ENCODE measurements at places on chromosomes 4 and X. TPM values are rescaled to one million over a fixed set of nuclear protein-coding genes. Genes with fewer than 3 reads are reported as not detected.

- no peak for DNase-seq
Observed at GRCh38 chr4:1019320-1019719, 7.9 kb downstream of the FGFRL1 start.

DNA sequence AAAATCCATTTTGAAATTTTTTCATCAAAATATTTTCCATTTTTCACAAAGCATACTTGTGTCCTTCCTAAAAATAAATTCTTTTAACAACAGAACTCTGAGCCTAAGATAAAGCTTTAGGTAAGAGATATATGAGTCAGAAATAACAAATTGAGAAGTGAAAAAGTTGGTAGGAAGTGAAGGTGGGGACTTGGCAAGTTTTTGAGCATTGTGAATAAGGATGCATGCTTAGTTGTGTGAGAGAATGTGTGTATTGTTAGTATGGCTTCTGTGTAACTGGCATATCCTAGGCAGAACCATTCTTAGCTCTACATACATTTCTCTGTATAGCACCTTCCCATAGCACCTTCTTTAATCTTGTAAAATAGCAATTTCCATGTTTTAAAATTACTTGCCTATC lies 6.8 kb downstream of the ASB5 start:
- DNase-seq: no peak

DNA sequence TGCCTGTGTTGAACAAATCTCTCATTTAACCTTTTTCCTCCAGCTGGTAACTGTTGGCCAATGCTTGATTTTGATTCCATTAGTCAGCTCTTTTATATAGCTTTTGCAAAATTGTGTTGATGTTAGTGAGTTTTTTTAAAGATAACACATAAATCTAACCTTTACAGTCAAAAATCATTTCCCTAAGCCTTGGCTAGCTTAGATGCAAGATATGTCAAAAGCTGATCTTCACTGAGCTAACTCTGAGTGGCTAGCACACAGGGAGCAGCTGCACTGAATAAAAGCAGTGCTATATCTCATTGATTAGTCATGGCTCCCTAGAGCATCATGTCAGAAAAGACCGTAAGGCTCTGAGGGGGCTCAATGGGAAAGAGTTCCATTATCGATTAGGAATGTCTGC lies 78.7 kb downstream of the PPARGC1A start:
- DNase-seq: no peak

Gene SRD5A3
- total RNA-seq: 20.5 TPM

Gene XAGE1B
- total RNA-seq: not detected

DNA sequence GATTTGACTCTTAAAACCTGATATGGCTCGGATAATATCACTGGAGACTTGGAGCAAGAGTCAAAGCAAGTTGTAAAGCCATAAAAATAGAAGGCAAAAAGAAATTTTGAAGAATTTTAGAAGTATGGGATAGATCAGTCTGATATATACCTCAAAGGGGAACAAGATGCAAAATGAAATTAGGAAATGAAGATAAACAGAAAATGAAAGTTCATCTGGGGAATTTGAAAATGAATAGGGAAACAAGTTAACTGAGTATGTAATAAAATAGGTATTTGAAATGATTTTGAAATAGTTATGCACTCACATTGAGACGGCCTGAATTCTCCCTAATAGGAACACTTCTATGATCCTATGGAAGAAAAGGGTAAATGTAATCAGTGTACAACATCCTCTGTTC lies 5.7 kb downstream of the CYP2U1 start:
- peak; percentile 17 for DNase-seq

DNA sequence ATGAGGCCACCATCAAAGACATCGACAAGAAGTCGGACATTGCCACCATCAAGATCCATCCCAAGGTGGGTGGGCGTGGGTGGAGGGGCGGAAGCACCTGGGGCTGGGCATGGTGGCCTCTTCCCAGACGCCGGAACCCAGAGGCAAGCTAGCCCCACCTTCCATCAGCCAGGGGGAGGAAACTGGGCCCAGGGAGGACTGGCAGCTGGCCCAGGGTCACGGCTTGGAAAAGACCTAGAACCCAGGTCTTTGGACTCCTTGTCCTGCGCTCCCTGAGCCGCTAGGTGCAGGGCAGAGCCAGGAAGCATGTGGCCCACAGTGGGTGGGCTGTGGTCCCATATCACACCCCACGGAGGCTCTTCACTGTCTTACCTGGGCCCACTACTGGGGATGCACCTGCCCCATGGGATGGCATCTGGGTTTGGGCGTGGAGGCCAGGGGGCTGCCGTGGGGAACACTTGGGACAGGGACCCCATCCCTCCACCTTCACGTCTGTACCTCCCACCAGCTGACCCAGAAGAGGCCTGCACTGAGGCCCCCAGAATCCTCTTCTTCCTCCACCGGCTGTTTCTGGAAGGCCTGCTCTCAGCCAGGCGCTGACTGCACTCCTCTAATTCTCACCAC lies 17.3 kb downstream of the HTRA3 start:
- no peak for DNase-seq

Gene PDHA2
- total RNA-seq: not detected

- no peak for DNase-seq
Observed at GRCh38 chr4:6992728-6993677, 50.2 kb upstream of the TADA2B start.

Gene ZNF732
- not detected for total RNA-seq

GRCh38 chrX:129695535-129695934 lies 40.8 kb upstream of the APLN start:
- no peak for DNase-seq

Gene CT47B1
- not detected for total RNA-seq

DNA sequence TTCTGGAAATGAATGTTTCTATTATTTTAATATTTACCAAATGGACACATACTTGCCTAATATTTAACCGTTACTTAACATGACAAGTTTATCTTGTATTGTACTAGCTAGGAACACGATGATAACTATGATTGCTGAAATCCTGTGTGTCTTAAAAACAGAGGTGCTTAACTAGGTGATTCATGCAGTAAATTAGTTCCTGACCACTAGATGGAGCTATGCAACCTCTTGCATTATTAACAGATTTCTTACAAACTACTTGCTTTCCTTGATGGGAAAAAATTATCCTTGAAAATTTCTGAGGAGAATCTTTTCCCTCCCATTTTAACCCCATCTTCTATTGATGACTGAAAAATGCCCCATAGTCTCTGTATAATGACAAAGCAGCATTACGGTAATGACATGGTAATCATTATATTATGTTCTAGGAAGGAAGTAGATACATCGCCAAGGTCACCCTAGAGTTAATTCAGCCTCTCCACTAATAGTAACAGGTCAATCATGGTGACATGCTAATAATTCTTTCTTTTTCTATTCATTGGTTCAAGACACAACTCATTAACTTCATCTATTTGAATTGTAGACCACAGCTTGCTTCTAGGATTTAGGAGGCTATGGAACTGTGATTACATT lies 844.2 kb downstream of the RAPGEF2 start:
- peak; percentile 10 for DNase-seq

DNA sequence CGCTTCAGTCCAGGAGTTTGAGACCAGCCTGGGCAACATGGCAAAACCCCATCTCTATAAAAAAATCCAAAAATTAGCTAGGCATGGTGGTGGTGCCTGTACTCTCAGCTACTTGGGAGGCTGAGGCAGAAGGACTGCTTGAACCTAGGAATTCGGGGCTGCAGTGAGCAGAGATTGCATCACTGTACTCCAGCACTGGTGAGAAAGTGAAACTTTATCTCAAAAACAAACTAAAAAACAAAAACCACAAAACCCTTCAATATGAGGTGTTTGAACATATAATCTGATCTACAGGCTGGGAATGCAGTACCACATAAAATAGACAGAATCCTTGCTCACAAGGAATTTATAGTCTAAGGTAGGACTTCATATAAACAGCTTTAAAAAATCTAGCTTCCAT lies 103.9 kb downstream of the PDS5A start:
- no peak for DNase-seq

- DNase-seq: no peak
Observed at GRCh38 chrX:40167233-40167849, 69.6 kb upstream of the BCOR start.

GRCh38 chr4:77084019-77084639 lies 8.3 kb upstream of the CCNI start:
- no peak for DNase-seq

GRCh38 chr4:165288639-165289422 lies 38.6 kb upstream of the MSMO1 start:
- DNase-seq: no peak

- no peak for DNase-seq
Observed at GRCh38 chr4:111231281-111231680, 608.4 kb upstream of the PITX2 start.

- no peak for DNase-seq
Observed at GRCh38 chrX:47156611-47157520, 11.8 kb downstream of the RBM10 start.

DNA sequence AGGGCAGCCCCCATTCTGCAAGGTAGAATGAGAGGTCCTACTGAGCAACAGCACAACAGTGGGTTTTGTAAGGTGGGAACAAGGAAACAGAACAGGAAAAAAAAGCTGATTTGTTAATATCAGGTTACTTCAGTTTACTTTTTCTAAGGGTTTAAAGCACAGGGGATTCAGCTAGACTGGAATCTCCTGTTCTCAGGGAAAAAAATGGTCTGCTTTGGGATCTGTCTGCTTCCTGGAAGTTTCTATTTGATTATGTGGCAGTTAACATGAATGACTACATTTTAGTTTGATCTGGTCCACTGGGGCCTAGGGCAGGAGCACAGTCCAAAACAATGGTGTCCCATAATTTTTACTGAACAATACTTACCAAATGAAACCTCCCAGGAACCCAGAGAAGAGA lies 104.6 kb downstream of the FBXW7 start:
- no peak for DNase-seq

GRCh38 chr4:22741744-22742143 lies 49.0 kb downstream of the GBA3 start:
- no peak for DNase-seq

Gene STPG2
- total RNA-seq: 0.54 TPM

- DNase-seq: no peak
Observed at GRCh38 chrX:119617517-119618164, 11.4 kb upstream of the NKRF start.

Gene PPP2R2C
- under 0.01 TPM for total RNA-seq

Gene TRIM60
- total RNA-seq: not detected

- no peak for DNase-seq
Observed at GRCh38 chr4:25454476-25454875, 77.4 kb downstream of the ANAPC4 start.

Gene ADH7
- not detected for total RNA-seq

- DNase-seq: no peak
Observed at GRCh38 chrX:12987900-12988594, 13.1 kb downstream of the TMSB4X start.

Gene RNF150
- total RNA-seq: 4.0 TPM

- DNase-seq: no peak
Observed at GRCh38 chr4:101600287-101600686, 190.2 kb upstream of the BANK1 start.

Gene NOP14
- total RNA-seq: 11.3 TPM

Gene GRIA2
- not detected for total RNA-seq

DNA sequence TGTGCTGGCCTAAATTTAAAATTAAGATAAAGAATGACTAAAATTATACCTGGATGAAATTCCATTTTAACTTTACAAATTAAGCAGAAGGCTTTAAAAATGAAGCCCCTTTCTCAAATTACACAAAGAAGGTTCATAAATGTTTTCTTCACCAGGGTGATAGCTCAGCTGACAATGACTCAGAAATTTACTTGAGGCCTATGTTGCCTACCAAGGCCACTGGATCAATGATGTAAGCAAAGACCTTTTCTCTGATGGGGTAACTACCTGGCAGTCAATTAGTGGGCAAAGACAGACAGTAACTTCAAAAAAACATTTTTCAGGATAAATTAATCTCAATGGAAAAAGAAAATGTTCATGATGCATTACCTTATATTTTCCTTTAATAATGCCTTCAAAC lies 23.9 kb upstream of the GPR34 start:
- DNase-seq: no peak

Gene MAPK10
- 0.54 TPM for total RNA-seq

Gene RS1
- not detected for total RNA-seq

DNA sequence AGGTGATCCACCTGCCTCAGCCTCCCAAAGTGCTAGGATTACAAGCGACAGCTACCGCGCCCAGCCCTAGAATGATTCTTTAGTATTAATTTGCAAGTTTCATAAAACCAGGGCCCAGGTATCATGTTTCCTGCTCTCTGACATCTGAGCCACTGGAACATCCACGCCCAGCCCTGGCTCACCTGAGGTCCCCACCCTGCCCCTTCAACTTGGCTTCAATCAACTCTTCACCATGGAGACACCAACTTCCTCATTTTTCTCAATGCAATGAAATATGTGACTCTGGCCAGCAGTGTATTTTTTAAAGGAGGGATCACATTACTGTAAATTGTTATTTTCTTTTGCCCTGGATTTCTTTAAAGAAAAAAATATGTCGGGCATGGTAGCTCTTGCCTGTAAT lies 3.9 kb downstream of the PRSS12 start:
- DNase-seq: peak; percentile 9

DNA sequence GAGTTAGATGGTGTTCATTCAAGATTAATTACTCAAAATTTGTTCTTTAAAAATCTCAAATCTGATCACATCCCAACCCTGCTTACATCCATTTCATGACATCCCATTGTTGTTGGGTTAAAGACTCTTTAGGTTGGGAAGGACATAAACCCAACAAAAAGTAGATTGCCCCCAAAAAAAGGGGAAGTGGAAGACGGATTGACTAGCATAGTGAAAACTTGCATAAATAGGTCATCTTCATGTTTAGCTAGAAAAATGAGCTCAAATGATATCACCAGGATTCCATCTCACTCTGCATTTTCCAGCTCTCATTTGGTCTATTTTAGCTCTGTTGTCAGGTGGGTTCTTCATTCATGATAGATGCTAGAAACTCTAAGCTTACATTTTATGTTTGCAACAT lies 18.5 kb upstream of the TET2 start:
- no peak for DNase-seq

- no peak for DNase-seq
Observed at GRCh38 chr4:64857815-64858214, 448.6 kb upstream of the TECRL start.

GRCh38 chr4:29536745-29537144 lies 1183.4 kb upstream of the PCDH7 start:
- DNase-seq: no peak

DNA sequence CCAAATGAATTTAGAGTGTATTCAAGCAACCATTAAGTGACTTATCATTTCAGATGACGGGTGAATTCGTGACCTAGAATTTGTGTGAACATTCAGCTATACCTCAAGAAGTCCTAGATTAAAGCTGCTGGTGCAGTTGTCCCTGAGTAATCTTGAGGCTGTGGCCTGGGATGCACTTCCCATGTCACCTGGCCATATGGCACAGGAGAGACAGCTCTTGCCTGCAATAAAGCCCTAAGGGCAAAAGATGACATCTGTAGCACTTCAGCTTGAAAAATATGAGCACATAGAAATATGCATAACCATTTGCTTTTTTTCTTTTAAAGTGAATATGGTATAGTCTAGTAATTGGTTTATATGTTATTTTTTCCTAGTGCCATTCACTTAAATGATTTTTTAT lies 125.8 kb downstream of the FHDC1 start:
- no peak for DNase-seq

GRCh38 chr4:151859641-151860040 lies 98.8 kb upstream of the GATB start:
- DNase-seq: no peak

Gene TCEANC
- total RNA-seq: 2.2 TPM

Data from hematopoietic multipotent progenitor cell (in vitro differentiated cells).